Hematopoietic multipotent progenitor cell treated with erythropoietin and hydrocortisone succinate and interleukin-3 and kit ligand, for 4 days (in vitro differentiated cells): ENCODE measurements at places on chromosomes 12 and 14.

DNA sequence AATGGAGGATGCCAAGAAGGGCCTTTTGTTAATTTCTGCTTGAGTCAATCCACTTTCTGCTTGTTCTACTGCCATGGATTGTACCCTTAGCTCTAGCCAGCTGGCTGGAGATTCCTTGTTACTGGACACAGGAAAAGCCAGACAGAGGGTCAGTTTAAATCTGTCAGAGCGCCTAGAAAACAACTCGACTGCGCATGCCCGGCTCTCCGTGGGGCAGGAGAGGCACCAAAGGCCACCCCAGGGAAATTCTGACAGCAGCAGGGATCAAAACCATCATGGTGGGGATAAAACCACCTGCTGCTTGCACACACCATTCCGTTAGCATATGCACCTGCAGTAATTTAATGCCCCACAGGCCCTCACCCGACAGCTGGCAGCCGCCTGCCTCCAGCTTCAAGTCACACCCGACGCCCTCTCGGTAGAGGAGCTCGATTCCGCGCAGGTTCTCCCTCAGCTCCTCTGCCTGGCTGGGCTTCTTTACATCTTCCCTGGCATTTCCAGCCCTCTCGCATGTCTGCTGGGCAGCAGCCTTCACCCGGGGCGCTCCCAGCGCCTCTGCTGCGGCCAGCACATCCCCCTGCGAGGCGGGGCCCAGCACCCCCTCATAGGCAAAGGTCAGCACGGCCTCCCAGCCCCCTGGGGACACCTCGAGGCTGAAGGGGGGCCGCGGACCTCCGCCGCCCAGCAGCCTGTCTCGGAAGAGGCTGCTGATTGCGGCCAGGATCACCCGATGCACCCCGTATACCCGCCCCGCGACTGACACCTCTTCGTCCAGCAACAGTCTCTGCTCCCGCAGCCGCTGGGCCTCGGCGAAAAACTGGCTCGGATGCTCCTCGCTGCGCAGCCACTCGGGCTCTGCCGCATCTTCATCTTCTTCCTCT, 1.0 kb downstream of the KLHL33 start:
- DNase-seq = no peak

DNA sequence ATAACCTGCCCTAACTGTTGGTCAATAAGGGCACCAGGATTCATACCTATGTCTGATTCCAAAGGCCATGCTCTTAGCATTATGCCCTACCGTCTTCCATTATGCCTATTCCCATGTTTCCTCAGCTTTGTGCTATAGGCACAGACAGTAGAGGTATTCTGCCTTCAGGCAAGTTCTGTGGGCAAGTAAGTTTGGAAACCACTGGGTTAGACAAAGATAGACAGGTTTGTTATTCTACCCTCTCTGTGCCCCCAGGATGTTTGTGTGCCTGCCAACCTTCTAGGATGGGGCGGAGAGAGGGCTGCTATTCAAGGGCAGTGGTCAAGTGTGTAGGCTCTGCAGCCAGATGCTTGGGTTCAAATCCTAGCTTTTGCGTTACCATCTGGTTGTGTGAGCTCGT, 4.6 kb downstream of the RAPGEF3 start:
- no peak for DNase-seq

GRCh38 chr14:31926123-31926522, 151.0 kb upstream of the ARHGAP5 start:
- DNase-seq = peak; percentile 77

- DNase-seq = no peak
Observed at GRCh38 chr14:80271389-80271788, 60.1 kb upstream of the DIO2 start.

- peak; percentile 19 for DNase-seq
Observed at GRCh38 chr12:62640910-62641448, 174.4 kb downstream of the MON2 start.

DNA sequence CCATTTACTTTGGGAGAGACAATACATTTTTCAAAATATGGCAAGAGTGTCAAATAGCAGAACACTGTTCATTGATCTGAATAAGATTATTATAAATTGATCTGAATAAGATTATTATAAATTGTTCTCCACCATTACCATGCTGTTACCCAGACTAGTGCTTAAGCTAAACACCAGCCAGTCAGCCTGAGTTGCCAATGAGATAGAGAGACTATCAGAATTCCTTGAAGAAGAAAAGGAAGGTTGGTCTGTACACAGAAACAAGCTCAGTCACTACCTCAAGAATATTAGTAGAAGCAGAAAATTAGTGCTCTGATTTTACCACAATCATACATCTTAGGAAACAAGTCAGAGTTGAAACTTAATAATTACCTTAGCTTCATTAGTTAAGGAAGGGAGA, 469.8 kb downstream of the FOXG1 start:
- DNase-seq = no peak

- no peak for DNase-seq
Observed at GRCh38 chr14:94975366-94975765, 182.0 kb downstream of the DICER1 start.

GRCh38 chr12:113138826-113139225, 3.3 kb upstream of the RASAL1 start:
- no peak for DNase-seq

DNA sequence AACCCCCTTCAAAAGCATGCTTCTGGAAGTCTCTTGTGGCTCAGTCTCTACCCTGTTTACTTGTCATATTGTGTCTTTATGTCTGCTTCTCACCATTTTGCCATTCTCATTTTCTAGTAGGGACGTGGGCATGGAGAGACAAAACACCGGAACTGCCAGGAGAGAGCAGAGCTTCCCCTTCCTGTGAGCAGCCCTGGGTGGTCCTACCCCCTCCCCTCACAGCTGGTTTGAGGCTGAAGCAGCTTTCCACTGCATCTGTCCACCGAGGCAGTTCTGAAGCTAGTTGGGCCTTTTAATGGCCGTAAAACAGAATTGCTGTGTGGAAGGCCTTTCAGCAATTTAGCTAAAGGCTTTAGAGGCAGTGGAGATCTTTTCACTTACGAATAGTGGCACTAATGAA, 77.0 kb downstream of the PELI2 start:
- peak; percentile 57 for DNase-seq

DNA sequence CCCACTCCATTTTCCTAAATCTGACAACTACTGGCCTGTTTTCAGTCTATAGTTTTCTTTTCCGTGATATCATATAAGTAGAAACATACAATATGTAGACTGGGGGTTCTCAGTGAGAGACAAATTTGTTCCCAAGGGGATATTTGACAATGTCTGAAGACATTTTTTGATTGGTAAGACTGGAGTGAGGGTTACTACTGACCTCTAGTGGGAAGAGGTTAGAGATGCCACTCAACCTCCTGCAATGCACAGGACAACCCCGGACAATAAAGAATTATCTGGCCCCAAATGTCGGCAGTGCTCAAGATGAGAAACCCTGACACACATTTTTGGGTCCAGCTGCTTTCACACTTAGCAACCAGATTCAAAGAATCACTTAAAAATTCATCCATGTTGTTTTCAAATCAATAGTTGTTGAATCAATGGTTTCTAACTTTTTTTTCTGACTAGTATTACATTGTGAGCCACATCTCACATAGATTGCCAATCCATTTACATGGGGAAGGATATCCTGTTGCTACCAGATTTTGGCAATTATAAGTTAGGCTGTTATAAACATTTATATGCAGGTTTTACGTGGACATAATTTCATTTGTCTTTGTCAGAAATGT, 307.1 kb downstream of the RPL10L start:
- DNase-seq = peak; percentile 73

DNA sequence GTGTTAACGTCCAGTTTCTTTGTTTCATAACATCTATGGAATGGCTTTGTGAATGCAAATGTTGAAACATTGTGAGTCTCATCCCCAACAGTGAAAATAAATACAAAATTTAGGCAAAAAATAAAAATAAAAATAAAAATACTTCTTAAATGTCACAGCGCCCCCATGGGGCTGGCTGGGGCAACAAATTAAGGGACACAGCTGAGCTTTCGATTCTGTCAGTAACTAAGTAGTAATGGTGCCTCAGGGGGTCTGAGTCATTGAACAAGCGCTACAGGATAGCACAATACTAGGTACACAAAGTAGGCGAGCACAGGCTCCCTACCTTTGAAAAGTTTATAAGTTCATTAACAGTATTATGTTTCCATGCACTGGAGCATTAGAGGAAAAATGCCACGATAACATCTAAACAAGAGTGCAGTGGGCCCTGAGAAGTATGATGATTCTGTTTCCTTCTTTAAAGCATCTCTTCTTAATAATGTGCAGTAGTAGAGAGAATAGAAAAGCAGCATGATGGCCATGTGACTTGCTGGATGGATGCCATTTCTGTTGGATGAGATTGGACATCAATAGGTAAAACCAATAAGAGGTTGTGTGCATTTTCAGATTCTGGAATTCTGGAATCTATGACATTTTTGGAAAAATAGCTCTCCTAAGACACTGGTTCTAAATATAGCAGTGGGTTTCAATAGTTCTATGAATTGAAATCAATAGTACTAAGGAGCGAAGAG, 667.2 kb downstream of the DIO2 start:
- peak; percentile 25 for DNase-seq

DNA sequence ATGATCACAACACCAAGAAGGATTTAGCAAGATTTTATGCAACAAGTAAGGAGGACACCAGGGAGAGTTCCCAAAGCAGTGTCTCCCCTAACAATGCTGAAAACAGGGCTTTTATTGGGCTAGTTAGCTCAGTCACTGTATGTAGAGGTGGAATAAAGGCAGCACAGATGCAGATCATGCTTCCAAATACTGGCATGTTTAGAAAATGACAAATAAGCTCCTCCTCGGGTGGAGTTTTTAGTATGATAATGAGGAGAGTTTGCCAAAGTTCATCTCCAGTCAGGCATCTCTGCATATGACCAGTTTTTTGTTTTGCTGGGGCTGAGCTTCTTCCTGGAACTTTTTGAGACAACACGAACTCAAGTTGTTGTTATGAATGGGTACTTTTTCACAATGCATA, 4.4 kb upstream of the AVPR1A start:
- DNase-seq = no peak

GRCh38 chr12:50221228-50222008, 54.2 kb upstream of the CERS5 start:
- peak; percentile 61 for DNase-seq

DNA sequence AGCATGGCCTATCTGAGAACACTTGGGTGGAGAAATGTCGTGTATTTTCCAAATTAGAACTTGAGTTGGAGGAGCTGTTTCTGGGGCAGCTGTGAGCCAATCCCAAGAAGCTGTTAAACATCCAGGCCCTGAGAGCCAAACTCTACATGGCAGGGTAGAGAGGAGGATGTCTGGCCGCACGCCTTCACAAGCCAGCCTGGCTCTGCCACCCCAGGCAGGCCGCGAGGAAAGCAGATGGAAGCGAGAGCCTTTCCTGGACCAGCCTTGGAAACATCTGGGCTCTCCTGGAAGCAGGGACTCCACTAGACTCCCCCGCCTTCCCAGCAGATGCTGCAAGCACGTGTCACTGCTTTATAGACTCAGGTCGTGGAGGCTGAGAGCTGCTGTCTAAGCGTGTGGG, 312.8 kb upstream of the FKBP4 start:
- DNase-seq = peak; percentile 27

DNA sequence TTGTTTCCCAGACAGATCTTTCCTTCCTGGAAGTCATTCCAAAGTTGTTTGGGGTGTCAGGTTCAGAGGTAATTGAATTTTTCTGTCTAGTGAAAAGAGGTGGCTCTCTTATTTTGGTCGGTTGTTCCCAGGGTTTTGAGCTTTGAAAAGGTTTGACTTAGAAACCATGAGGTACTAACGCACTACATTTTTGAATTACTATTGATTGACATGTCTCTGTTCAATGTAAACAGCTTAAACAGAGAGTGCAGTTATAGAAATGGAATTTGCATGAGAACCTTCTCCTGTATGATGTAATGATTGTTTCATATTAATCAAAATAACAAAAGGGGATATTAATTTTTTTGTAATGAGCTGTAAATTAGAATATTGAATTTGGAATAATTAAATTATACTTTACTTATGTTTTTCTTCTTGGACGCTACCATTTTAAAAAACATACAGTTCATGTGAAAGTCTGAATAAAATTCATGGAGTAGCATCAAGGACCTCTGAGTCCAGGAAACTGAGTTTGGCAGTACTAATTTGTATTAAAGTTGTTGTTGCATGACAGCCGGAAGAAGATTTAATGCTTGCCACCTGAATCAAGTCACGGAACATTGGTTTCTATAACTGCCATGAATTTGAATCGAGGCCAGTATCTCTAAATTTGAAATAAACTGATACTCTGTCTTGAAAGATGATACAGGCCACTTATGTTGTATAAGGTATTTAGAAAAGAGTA, 41.7 kb downstream of the NPAS3 start:
- DNase-seq = no peak

GRCh38 chr12:123142921-123143735, 7.8 kb downstream of the PITPNM2 start:
- DNase-seq = peak; percentile 81
